ENCODE measurements at places on chromosomes 4 and X.

- no peak for DNase-seq
Observed at GRCh38 chr4:82125787-82126297, 247.9 kb downstream of the HNRNPD start.

DNA sequence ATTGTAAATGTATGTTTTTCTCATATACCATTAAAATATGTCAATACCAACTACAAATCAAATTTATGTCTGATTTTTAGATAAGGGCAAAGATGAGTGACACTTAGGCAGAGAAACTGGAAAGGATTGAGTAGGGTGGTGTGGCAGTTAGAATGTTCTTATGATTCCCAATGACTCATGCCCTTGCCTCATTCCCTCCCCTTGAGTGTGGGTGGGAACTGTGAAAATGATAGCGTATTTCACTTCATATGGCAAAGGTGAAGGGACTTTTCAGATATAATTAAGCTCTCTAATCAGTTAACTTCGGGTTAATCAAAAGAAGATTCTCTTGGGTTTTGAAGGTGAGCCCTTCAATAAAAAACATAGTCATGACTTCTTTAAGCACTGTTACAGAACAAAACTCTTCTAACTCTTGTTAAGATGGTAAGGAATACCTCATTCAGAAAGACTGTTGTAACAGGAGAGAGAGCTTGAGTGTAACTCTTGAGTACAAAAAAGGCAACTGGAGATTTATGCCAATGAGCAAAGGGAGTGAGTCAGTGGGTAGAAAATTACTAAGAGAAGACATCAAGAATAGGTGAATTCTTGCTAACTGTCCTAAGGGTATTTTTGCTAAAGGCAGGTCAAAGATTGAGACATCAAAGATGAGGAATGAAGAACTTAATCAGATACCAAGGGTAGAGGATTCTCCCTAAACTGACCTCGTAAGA is 329.5 kb downstream of the KCTD8 start:
- DNase-seq, result no peak

- no peak for DNase-seq
Observed at GRCh38 chrX:545452-545885, 85.1 kb upstream of the SHOX start.

GRCh38 chr4:164948975-164949374 is 28.5 kb downstream of the TRIM61 start:
- DNase-seq, result no peak

DNA sequence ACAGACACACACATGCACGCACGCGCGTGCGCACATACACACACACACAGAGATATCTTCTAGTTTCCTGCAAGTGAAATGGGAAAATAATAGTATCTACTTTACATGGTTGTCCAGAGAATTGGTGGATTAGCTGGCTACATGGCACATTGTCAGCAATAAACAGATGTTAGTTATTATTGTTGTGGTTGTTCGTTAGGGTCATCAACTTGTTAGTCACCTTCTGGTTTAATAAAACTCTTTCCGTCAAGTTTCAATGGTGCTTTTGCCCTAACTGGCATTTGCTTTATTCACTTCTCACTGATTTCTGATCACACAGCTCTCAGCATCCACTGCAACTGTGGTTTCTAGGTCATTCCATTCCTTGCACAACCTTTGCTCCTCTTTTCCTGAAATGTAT is 25.4 kb upstream of the RASL11B start:
- no peak for DNase-seq

GRCh38 chrX:6568031-6568430 is 33.1 kb upstream of the VCX3A start:
- DNase-seq, result no peak

DNA sequence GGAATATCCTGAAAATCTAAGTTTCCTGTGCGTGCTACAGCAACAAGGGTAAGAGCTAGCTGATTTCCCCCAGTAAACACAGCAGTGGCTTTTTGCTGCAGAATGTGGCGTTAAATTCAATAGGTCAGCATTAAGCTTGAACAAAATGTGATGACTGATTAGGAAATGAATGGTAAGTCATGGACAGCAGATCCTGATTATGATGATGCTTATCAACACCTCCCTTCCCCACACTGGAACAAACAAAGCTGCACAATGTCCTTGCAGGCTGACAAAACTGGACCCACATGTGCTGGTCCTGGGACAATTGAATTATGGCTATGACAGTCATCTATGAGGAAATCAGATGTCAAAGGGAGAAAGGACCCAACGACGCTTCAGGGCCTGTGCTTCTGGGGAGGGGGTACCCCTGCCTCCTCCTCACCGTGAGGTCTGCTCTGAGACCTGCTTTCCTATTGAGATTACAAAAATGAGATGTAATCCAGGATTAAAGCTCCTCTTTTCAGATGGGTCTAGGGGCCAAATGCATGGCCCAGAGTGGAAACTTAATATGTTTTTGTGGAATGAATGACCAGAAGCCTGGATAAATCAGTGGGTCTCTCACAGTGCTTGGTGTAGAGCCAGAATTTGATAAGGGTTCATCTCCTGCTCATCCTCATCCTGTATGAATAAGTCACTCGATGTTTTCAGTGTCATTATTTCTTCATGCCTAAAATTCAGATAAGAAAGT is 32.0 kb upstream of the BOD1L1 start:
- no peak for DNase-seq

GRCh38 chrX:31213941-31214340 is 142.1 kb upstream of the FTHL17 start:
- no peak for DNase-seq

DNA sequence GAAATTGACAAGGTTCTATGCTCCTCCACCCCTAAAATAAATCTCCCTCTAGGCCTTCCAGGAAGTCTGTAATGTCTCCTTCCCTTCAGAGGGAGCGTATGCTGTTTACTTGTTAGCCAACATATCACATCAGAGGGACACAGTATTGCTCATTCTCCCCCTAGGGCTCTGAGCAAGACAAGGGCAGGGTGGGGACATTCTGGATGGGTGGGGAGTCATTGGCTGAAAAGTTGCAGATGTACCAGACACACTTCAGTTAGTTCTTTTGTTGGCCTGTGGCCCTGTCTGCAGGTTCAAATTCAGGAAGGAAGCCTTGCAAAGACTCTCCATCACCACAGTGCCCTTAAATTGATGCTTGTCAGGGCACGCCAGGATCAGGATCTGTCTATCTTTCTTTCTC is 106.3 kb upstream of the TEX13D start:
- no peak for DNase-seq

DNA sequence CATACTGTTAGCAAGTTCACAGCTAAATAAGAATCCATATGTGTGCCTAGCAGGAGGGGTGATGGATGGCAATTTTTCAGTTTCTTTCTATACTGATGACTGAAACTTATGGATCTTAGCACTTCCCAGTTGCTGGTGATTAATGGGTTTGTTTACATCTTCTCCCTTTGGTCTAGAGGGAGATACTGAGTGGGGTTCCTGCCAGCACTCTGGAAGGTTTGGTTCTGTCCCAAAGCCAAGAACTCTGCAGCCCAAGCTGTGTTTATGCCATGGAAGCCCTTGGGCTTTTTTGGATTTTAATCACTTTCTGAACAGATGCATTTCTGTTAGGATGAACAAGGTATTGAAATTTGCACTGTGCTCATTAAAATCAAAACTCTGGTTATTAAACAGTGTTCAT is 43.5 kb downstream of the DDIT4L start:
- no peak for DNase-seq

GRCh38 chr4:112817933-112818593 is 181.1 kb downstream of the LARP7 start:
- DNase-seq, result peak; percentile 21

DNA sequence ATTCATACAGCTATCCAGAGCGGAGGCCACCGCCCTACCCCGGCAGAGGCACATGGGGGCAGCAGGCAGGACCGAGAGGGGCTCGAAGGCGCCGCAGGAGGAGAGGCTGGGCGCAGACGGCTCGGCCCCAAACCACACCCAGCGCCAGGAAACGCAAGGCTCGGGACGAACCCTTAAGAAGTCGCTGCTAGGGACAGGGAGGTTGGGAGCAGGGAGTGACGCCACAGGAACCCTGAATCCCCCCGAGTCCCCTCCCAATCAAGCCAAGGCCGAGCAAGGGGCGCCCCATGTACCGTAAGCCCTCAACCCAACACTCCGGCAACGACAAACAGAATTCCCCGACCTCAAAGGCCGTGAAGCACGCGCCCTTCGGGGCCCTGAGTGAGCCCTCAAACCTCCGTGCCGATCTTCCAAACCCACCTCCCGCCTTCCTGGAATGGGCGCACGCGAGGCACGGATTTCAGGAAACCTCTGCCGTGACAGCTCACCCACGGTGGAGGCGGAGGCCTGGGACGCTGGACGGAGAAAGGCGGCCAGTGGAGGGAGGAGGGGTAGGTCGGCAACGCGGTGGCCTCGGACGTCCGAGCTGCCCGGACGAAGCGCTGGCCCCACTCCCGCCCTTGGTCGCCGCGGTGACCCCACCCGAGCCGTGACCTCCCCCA is 1.8 kb downstream of the ZFYVE28 start:
- no peak for DNase-seq

DNA sequence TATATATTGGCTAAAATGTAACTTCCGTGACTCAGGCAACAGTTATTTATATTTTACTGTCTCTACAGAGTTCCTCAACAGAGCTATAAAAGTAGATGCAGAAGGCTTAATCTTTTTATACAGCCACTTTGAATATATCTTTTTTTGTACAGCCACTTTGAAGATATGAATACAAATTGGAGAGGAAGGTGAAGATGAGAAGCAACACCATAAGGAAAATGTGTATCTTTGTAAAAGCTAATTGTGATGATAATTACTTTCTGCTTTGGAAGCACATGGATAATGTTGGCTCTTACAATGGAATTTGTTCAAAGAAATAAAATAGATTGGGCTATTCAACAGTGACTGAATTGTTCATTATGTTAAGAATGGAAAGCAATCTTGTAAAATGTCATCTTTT is 205.8 kb downstream of the ARAP2 start:
- no peak for DNase-seq

DNA sequence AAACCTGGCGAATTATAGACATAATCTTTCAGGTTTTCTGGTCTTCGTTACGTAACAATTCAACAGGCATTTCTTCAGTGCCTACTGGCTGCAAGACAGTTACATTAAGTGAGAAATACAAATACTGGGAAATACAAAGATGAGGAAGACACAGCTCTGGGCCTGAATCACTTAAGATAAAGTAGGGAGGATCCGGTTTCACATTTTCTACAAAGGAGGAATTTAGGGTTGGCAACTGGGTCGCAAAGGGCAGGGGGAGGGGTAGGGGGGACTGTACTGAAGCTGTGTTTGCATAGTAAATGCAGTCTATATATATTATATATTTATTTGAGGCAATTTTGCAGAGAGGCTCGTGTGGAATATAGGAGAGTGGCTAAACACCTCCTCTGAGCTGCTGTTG is 107.4 kb downstream of the MAML3 start:
- peak; percentile 53 for DNase-seq

GRCh38 chrX:11929476-11929875 is 171.4 kb downstream of the MSL3 start:
- no peak for DNase-seq

DNA sequence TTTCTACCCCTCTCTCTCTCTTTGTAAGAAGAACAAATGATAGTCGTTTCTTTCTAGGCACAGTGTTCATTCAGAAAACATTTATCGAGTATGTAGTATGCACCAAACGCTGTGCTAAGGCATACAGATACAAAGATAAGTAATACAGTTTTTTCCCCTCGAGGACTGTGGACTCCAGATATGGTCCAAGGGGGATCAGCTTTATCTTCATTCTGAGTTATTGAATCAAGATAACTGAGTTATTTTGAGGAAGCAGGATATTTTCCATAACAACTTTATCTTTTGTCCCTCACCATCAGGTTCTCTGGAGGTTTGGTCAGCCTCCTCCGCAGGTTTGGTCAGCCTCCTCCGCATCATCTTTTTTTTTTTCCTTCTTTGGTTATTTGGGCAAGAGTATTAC is 15.0 kb downstream of the EREG start:
- DNase-seq, result no peak

DNA sequence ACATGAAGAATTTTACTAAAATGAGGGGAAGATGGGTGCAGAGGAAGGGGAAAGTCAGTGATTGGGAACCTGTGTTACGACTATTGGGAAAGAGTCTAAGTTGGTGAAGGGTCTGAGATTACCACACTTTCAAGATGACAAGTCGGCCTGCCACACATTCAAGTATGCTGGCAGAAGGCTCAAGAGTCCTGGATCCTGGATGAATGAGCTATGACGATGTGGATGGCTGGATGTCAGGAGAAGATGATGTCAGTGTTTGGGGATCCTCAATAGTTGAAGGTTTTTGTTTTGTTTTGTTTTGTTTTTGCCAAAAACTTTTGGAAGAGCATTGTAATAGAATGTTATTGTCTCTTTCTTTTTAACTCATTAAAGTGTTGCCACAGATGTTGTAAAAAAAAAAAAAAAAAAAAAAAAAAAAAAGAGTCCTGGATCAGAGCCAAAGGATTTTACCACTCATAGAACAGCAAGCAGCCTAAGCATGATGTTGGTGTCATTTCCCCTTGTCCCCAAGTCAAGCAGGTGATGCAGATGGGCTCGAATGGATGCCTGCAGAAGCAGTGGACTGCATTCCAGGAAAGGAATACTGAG is 120.6 kb downstream of the REELD1 start:
- DNase-seq, result no peak

- no peak for DNase-seq
Observed at GRCh38 chrX:112270991-112271390, 188.4 kb upstream of the TRPC5 start.

DNA sequence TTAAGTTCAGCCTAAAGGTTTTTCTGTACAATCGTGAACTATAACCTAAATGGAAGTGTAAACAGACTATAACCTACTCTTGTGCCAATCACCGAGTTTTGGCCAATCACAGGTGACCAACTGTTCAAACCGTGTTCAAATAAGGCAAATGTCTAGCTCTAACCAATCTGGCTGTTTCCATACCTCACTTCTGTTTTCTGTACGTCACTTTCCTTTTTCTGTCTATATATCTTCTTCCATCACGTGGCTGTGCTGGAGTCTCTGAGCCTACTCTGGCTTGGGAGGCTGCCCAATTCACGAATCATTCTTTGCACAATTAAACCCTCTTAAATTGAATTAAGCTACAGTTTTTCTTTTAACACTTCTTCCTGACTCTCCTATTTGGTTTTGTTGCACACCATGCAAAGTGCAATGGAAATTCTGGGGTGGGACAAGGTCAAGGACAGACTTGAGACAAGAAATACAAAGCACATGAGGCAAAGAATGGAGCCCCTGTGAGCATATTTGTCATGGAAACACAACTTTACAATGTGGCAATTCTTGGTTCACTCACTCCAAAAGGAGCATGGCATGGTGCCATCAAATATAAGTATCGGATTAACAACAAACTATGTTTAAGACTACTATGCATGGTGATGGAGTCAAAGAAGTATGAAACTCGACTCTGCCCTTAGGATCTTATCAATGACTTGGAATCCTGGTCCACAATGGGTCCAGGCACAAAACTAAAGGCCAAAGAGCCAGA is 115.7 kb upstream of the FAM9B start:
- DNase-seq, result no peak

GRCh38 chr4:90537491-90537890 is 410.3 kb downstream of the CCSER1 start:
- no peak for DNase-seq
